Hindlimb muscle (tissue), 1 donor: ENCODE measurements at places on chromosomes 16 and 17. TPM values are rescaled to one million over a fixed set of nuclear protein-coding genes. Genes with fewer than 3 reads are reported as not detected.

PHKB gene
- 52.8 TPM for polyA plus RNA-seq

SEC14L5 gene
- polyA plus RNA-seq: 0.46 TPM

DLG4 gene
- polyA plus RNA-seq: 18.6 TPM

METRN gene
- polyA plus RNA-seq: 29.2 TPM
